ENCODE measurements at places on chromosomes 6 and 20.

GRCh38 chr6:145469021-145469420 lies 266.3 kb downstream of the EPM2A start:
- no peak for DNase-seq

DNA sequence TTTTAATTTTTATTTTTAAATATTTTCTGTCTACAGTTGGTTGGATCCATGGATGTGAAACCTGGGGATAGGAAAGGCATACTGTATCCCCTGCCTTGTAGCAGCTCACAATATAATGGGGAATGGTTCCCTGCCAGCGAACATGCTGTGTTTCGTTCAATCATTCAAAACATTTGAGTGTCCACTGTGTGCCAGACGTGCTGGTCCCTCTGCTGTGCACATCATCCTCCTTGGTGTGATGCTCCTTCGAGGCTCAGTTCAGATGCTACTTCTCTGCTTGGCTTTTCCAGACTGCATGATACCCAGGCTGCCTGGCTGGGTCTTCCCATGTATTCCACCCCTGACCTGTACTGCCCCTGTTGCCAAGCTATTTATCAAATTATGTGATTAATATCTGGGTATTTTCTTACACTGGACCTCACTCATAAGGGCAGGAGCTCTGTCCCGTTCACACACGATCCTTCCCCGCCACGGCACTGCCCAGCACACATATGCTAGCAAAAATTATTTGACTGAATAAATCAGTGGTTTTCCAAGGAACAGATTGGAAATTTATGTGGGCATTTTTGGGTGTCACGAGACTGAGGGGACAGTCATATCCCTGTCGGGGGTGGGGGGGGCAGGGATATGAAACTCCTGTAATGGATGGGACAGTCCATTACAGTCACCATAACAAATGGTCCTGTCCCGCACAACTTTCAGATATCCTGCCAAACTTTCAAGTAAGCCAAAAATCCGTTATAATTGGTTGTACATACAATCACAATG lies 4.9 kb downstream of the SDCBP2 start:
- DNase-seq: no peak

DNA sequence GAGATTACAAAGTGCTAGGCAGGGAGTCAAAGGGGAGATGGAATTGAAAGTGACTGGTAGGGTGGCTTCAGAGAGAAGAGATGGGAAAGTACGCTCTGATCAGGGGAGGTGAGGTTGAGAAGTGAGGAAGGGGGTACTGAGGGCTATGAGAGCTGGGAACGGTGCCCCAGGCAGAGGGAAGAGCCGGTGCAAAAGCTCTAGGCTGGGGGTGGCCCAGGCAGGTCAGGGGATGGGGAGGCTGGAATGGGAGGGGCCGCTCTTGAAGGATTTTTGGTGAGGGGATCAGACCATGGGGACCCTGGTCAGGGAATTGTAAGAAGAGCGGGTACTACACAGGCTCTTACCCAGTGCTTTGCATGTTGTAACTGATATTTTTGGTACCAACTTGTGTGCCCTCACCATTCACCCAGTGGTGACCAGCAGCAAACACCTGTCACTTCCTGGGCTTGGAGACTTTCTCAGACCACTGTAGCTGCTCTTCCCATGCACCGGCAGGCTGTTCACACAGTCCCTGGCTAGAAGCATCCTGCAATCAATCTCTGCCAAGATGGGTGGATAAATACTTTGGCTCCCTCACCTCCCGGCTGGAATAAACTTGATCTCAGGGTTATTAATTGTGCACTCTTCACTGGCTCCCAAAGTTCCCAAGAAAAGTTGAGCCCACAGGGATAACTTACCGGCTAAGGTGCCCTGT lies 24.0 kb downstream of the PCK1 start:
- DNase-seq: no peak

- DNase-seq: no peak
These were observed 4.4 kb upstream of the KCNS1 start for GRCh38 chr20:45105317-45105716.

DNA sequence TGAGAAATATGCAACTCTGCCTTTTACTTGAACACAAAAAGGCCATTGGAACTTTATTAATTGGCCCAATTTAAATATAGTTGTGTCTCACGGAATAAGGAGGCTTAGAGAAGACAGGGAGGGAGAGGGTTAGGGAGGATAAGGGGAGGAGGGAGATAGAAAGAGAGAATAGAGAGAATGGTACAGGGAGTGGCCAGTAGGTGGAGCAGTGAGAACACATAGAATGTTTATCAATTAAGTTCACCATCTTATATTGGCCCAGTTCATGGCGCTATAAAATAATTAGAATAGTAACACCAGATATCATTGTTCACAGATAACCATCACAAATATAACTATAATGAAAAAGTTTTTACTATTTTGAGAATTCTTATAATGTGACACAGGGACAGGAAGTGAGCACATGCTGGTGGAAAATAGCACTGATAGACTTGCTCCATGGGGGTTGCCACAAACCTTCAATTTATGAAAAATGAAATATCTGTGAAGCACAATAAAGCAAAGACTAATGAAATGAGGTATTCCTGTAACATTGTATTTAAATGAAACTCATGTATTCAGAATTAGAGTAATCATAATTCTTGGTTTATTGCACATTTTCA lies 374.1 kb upstream of the MANEA start:
- DNase-seq: no peak
